Lower lobe of right lung (tissue), 2 donors: ENCODE measurements at places on chromosomes 6 and 20.

DNA sequence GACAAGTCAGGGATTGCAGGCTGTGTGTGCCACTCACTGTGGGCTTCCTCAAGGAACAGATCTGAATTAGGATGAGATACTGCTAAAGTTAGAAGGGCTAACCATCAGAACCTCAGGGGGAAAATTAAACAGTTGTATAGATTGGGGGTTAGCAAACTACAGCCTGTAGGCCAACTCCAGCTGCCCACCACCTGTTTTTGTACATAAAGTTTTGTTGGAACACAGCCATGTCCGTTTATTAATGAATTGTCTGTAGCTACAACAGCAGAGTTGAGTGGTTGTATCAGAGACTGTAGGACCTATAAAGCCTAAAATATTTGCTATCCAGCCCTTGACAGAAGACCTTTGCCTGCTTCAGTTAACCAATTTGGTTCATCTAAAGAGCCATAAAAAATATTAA lies 127.2 kb upstream of the ECI2 start:
- H3K4me3 ChIP-seq, result no peak overlapping the region
- H3K27me3 ChIP-seq, result no peaks in the 10 kb centered on the region
- H3K4me1 ChIP-seq, result no peaks in the 10 kb centered on the region
- no peak overlapping the region for H3K27ac ChIP-seq
- no peak for DNase-seq

GRCh38 chr20:57940868-57941522 lies 231.2 kb upstream of the PMEPA1 start:
- peaks cover 6% of the 10 kb centered on the region for H3K4me1 ChIP-seq
- H3K27me3 ChIP-seq, result no peaks in the 10 kb centered on the region
- H3K27ac ChIP-seq, result no peak overlapping the region
- H3K36me3 ChIP-seq, result no peaks in the 10 kb centered on the region
- H3K4me3 ChIP-seq, result no peak overlapping the region
- no peak for DNase-seq

GRCh38 chr6:26554697-26555504 lies 16.7 kb downstream of the HMGN4 start:
- H3K4me1 ChIP-seq, result peaks cover 15% of the 10 kb centered on the region
- H3K4me3 ChIP-seq, result peak overlapping the region; percentile 55
- no peak for DNase-seq
- H3K27me3 ChIP-seq, result no peaks in the 10 kb centered on the region
- peak overlapping the region; percentile 51 for H3K27ac ChIP-seq
- H3K36me3 ChIP-seq, result no peaks in the 10 kb centered on the region

DNA sequence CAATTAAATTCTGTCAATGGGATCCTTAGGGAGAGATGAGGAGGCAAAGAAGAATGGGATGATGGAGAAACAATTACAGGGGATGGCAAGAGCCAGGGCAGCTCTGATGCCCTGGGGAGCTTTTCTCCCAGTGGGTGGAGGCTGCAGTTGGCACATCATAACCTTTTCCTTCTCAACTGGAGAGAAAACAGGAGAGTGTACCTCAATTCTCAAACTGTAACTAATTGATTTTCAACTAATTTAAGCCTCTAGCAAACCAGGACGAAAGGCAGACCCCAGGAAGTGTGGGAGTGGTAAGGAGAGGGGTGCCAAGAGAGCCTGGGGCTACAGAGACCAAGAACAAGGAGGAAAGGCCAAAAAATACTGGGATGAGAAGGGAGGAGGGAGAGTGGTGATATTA lies 5.7 kb downstream of the BMP5 start:
- no peak for DNase-seq
- no peaks in the 10 kb centered on the region for H3K36me3 ChIP-seq
- peak overlapping the region; percentile 7 for H3K4me3 ChIP-seq

GRCh38 chr20:37976887-37977286 lies 56.4 kb downstream of the TTI1 start:
- no peaks in the 10 kb centered on the region for H3K27me3 ChIP-seq
- peaks cover 14% of the 10 kb centered on the region for H3K36me3 ChIP-seq
- no peaks in the 10 kb centered on the region for H3K4me1 ChIP-seq
- H3K4me3 ChIP-seq, result no peak overlapping the region

DNA sequence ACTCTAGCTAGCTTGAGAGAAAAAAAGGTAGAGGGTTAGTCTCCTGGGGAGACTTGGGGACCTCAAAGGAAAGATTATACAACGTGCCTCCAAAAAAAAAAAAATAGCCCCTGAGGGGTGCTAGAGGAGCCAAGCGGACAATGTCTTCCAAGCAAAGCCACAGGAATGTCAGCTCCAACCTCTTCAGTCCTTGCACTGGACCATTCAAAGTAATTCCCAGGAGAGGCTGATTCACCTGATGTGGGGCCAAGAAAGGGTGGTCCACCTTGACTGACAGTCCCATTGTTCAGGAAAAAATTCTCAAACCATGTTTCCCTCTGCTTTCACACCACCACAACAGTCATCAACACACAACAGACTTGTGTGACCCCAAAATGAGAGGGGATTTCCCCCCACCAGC lies 30.7 kb downstream of the ASIP start:
- H3K4me1 ChIP-seq, result peaks cover 11% of the 10 kb centered on the region
- H3K36me3 ChIP-seq, result peaks cover 3% of the 10 kb centered on the region
- H3K27me3 ChIP-seq, result no peaks in the 10 kb centered on the region
- no peak overlapping the region for H3K4me3 ChIP-seq

DNA sequence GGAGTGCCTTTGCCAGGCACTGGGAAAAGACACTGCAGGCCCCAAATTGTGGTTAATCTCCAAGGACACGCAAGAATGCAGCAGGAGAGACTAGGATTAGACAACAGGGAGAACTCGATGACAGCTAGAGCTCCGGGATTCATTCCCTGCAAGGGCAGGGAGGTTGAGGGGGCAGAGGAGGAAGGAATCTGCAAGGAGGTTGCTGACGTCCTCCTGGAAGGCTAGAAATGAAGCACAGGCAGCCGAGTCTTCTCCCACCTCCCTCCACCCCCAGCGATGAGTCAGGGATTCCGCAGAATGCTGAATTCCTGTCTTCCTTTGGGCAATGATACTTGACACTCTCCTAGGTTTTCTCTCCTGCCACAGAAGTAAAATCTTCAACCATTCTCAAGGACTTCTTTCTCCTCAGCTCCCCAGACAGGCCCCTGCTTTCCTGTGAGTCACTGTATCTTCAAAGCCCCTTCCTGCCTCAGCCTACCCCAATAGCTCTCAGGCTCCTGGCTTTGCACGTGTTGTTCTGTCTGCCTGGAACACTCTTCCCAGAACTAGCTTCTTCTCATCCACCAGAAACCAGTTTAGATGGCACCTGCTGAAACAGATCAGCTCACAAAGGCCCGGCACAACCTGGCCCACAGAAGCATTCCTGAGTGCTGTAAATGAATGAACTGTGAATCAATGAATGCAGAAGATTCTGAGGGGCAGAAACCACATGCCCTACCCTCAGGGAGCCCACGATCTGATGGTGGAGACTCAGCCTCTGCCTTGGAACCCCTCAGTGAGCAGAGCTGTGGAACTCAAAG lies 85.6 kb downstream of the MRPL14 start:
- H3K27ac ChIP-seq, result no peak overlapping the region
- no peaks in the 10 kb centered on the region for H3K36me3 ChIP-seq
- H3K4me3 ChIP-seq, result no peak overlapping the region
- DNase-seq, result peak; percentile 16
- no peaks in the 10 kb centered on the region for H3K4me1 ChIP-seq

- H3K4me1 ChIP-seq, result peaks cover 12% of the 10 kb centered on the region
- H3K36me3 ChIP-seq, result peaks cover 4% of the 10 kb centered on the region
- no peak overlapping the region for H3K4me3 ChIP-seq
- H3K27ac ChIP-seq, result no peak overlapping the region
- H3K27me3 ChIP-seq, result no peaks in the 10 kb centered on the region
Observed at GRCh38 chr6:39889229-39889628, 45.0 kb downstream of the MOCS1 start.

DNA sequence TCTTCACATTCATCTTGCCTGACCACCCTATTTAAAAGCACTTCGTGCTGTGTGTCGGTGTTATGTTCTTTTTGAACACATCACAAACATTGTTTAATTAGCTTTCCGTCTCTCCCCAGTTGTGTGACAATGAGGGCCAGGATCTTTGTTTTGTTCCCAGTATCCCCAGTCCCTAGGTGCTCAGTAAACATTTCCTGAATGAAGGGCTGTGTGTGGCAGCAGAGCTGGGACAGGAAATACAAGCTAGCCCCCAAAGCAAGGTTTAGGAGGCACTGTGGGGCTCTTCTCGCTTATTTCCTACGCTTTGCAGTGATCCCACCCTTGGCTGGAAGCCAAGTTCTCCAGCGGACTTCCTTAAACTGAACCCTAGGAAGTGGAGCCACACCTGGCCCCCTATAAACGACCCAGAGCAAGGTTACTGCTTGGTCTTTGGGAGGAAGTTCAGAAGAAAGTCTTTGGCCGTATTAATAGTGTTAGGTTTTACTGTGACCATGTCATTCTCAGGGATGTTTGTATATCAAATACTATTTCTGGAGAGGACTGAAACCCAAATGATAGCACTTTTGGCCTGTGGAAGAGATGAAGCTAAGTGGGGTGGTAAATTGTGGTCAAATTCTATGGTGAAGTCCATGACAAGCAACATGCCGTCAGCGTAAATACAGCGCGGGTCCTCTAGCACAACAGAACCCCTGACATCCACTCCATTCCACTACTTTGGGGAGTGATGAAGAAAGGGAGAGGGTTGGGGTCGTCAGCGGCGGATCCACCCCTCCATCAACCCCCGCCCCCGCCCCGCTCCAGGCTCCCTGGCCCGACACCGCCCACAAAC lies 570 bp upstream of the FANCE start:
- peaks cover 36% of the 10 kb centered on the region for H3K4me1 ChIP-seq
- H3K36me3 ChIP-seq, result peaks cover 7% of the 10 kb centered on the region
- H3K27ac ChIP-seq, result peak overlapping the region; percentile 70
- peak overlapping the region; percentile 81 for H3K4me3 ChIP-seq

DNA sequence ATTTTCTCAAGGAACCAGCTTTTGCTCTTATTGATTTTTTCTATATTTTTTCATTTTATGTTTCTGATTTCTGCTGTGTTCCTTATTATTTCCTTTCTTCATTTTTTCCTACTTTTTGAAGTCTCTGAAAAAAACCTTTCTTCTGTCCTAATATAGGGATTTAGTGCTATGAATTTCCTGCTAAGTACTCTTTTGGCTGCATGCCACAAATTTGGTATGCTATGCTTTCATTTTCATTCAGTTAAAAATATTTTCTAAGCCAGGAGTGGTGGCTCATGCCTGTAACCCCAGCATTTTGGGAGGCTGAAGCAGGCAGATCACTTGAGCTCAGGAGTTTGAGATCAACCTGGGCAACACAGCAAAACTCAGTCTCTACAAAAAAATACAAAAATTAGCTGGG lies 30.6 kb downstream of the SIRPD start:
- no peak overlapping the region for H3K27ac ChIP-seq
- DNase-seq, result no peak
- H3K27me3 ChIP-seq, result no peaks in the 10 kb centered on the region
- H3K4me3 ChIP-seq, result no peak overlapping the region
- no peaks in the 10 kb centered on the region for H3K36me3 ChIP-seq

DNA sequence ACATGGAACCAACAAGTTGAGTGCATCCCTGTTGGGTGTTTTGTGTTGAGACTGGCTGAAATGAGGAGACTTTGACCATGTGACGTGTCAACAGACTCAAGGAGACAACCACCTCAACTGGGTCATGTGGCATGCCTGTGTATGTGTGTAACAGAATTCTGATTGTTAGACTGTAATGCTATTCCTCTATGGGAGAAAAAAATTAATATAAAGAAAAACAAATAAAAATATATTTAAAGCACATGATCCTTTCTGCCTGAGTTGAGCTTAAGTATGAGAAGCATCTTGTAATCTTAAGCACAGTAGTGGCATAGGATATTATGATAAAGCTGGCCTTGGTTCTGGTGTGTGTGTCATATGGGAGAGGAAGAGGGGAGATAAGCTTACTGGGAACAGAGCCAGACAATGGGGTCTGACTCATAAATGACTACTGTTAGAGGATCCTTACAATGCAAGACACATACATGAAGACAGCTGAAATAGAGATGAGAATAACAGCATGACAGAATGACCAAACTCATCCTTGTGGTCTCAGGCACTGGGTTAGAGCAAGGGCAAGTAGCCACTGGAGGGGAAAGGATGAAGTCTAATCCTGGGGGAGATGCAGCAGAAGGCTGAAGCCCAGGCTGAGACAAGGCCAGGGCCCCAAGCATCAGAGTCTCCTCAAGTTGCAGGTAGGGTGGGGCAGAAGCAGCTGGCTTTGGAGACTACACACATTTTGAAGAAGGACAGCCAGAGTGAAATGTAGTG lies 9.2 kb downstream of the TP53INP2 start:
- no peak overlapping the region for H3K4me3 ChIP-seq
- H3K36me3 ChIP-seq, result peaks cover 48% of the 10 kb centered on the region
- H3K27me3 ChIP-seq, result no peaks in the 10 kb centered on the region
- H3K27ac ChIP-seq, result no peak overlapping the region
- DNase-seq, result no peak
- peaks cover 14% of the 10 kb centered on the region for H3K4me1 ChIP-seq

DNA sequence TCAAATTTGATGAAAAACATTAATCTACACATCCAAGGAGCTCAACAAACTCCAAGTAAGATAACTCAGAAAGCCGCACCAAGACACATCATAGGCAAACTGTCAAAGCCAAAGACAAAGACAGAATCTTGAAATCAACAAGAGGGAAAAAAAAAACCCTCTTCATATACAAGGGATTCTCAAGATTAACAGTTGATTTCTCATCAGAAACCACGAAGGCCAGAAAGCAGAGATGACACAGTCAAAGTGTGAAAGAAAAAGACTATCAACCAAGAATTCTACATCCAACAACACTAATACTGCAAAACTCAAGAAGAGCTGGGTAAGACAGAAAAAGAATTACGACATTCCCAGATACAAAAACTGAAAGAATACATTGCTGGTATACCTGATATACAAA lies 73.8 kb downstream of the CDK19 start:
- no peaks in the 10 kb centered on the region for H3K27me3 ChIP-seq
- no peaks in the 10 kb centered on the region for H3K4me1 ChIP-seq
- DNase-seq, result no peak
- no peak overlapping the region for H3K4me3 ChIP-seq
- H3K36me3 ChIP-seq, result no peaks in the 10 kb centered on the region

GRCh38 chr6:53461041-53461656 lies 83.8 kb downstream of the GCLC start:
- no peak for DNase-seq
- peaks cover 33% of the 10 kb centered on the region for H3K4me1 ChIP-seq
- H3K27me3 ChIP-seq, result no peaks in the 10 kb centered on the region
- no peak overlapping the region for H3K4me3 ChIP-seq
- H3K27ac ChIP-seq, result no peak overlapping the region

- no peaks in the 10 kb centered on the region for H3K36me3 ChIP-seq
- DNase-seq, result no peak
- H3K27ac ChIP-seq, result no peak overlapping the region
- no peaks in the 10 kb centered on the region for H3K4me1 ChIP-seq
- H3K27me3 ChIP-seq, result no peaks in the 10 kb centered on the region
Observed at GRCh38 chr20:38220587-38221118, 39.9 kb downstream of the KIAA1755 start.

GRCh38 chr6:133553652-133554051 lies 312.5 kb downstream of the EYA4 start:
- H3K27me3 ChIP-seq, result no peaks in the 10 kb centered on the region
- peaks cover 14% of the 10 kb centered on the region for H3K4me1 ChIP-seq
- no peak for DNase-seq
- H3K27ac ChIP-seq, result no peak overlapping the region
- H3K4me3 ChIP-seq, result no peak overlapping the region
